NCI-H1048 (cell line): ENCODE measurements at places on chromosomes 11 and 22.

- DNase-seq: no peak
Observed at GRCh38 chr11:16966930-16967671, 47.1 kb downstream of the PLEKHA7 start.

GRCh38 chr11:128890543-128891368 lies at the start of gene KCNJ5:
KCNJ5 (plus strand) TSS chr11:128891356; CDS start chr11:128911274, 19,918 bp downstream.
- no peak for DNase-seq

GRCh38 chr22:43969021-43969878 lies 14.0 kb downstream of the SAMM50 start:
- DNase-seq: no peak

- DNase-seq: no peak
Observed at GRCh38 chr11:33598426-33599069, 102.1 kb downstream of the C11orf91 start.
